ENCODE measurements at places on chromosomes 3 and 15.

GRCh38 chr15:68508485-68509189 lies 70.2 kb upstream of the CORO2B start:
- DNase-seq = no peak

DNA sequence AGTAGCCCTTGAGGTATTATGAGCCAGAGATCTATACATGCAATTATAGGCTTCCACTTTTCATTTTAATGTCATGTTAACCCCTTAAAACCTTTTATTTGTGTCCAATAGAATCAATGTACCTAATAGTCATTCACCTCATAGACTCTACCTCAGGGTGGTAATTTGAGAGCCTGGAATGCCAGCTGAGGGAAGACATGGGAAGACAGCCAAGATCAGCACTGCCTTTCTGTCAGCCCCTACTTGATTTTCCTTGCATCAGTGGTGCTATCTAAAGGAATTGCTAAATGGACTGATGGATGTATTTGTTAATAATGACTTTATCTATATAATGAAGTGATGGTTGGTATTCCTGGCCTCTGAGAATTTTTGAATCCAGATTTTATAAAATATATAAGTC lies 113.3 kb upstream of the GBE1 start:
- no peak for DNase-seq

DNA sequence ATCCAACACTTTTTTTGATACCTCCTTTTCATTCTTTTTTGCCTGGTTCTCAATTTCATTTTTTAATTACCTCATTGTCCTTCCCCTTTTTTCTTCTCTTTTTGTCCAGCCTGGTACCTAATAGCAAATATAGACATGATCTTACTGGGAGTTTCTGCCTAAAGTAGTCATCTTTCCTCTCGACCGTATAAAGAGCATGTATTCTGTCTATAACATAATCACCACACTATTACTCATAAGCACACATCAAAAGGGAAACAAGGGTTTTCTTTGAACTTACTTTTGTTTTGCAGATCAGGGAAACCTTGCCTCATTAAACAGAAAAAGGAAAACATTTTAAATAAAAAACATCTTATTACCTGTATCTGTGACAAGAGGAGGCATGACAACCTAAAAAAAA lies 33.0 kb downstream of the FAM98B start:
- DNase-seq = no peak

DNA sequence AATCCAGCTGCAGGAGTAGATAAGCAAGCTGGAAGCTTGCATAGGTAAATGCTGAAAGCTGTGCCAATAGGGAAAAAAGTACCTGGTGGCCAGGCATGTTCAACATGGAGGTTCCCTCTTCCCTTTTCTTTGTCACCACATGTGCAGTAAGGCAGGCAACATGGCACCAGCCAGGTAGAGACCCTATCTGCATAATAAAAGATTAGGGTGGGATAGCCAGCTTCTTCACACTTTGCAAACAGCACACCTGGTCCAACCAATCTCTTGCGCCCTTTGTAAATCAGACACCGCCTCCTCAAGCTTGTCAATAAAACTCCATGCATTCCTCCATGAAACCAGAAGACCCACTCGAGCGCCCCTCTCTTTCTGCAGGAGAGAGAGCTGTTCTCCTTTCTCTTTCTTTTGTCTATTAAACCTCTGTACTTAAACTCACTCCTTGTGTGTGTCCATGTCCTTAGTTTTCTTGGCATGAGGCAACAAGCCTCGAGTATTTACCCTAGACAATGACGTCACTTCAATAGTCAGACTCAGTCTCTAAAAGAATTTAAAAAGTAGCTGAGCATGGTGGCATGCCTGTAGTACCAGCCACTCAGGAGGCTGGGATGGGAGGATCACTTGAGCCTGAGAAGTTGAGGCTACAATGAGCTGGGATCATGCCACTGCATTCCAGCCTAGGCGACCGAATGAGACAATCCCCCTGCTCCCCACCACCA lies 256.3 kb downstream of the SCAPER start:
- no peak for DNase-seq

GRCh38 chr15:84976746-84977345 lies 4.8 kb upstream of the PDE8A start:
- DNase-seq = no peak

DNA sequence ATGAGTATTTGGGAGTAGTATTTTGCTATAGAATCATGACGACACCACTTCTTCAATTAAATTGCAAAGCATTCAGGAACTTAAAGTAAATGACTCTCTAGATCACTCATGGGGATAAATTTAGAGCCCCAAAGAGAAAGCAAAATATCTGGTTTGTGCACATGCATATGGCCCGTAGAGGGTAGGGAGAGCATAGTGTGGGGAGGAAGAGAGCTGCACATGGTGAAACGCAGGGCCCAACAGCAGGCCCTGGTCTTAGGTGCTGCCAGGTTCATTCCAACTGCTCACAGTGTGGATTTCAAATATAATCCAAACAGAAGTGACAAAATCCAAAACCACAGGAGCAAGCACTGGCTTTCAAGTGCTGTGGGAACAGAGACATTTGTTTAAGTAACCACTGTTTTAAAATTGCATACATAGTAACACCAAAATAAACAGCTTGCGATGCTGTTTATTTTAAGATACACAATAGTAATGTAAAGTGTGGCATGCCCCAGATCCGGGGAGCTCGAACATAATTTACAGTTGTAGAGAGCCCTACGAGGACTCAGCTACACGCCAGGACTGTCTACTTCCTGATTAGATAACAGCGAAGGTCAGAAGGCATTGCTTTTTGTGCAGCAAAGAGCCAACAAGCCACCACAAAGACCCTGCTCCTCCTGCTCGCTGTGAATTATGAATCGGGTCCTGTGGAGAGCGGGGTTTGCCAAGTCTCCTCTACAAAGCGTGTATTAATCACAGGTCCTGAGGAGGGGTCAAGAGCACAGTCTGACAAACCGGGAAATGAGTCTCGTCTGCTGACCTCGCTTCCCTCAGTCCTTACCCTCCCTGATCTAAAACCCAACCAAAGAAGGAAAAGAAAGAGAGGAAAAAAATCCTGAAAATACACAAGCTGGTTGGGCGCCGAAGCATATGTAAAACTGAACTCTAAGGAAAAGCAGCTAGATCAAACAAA lies 80.6 kb downstream of the MEIS2 start:
- DNase-seq = no peak

- DNase-seq = no peak
Measured at GRCh38 chr3:181693280-181693679, 18.4 kb upstream of the SOX2 start.

DNA sequence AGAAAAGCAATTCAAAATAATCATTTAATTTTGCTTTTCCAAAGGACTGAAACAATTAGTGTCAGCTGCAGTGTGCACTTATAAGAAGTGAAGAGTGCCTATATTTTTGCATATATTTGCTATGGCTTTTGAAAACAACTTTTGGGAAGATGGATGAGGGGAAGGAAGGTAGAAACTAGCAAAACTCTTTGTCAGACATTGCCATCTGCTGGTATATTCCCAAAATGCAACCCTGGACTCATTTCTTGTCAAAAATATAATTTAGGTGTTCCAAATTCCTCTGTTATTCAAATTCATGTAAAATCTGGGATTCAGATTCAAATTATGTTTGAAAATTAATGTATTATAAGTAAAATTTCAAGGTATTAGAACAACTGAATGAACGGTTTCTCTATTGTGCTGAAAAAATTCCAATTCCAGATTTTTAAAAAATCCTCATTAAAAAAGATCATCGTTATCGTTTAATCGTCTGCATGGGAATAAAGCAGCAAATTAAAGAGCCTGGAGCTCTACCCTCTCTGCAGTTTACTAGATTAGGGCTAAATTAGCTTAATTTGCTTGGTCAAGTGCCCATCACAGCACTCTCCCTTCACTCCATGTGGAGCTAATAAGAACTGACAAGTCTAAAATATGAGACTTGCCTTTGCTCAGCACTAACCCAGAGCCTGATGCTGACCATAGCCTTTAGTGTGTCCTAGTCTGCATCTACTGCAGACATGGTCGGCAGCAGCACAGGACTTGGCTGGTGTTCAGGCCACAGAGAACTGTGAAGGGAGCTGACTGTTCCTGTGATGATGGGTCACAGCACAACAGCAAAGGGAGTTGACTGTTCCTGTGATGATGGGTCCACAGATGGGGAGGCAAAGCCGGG lies 67.9 kb upstream of the MITF start:
- DNase-seq = no peak

DNA sequence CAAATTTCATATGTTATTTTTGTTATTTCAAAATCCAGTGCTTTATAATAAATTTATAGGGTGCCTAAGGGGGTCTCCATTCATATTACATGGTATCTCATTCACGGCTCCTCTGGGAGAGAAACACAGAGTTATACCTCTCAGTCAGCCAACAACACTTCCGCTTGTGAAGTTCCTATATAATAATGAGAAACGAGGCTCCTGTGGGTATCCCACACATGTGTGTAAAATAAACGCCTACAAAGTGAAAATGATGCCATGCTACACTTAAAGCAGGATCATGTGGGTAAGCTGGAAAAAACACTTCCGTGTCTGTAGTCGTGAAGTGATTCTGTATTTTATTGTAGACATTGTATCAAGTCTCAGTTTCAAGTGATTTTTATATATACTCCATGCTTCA lies 218.8 kb upstream of the ICE2 start:
- DNase-seq = no peak

- DNase-seq = no peak
Measured at GRCh38 chr3:46926039-46926438, 48.5 kb downstream of the PTH1R start.

- DNase-seq = peak; percentile 55
Measured at GRCh38 chr15:40762919-40763800, 708 bp upstream of the GCHFR start.

DNA sequence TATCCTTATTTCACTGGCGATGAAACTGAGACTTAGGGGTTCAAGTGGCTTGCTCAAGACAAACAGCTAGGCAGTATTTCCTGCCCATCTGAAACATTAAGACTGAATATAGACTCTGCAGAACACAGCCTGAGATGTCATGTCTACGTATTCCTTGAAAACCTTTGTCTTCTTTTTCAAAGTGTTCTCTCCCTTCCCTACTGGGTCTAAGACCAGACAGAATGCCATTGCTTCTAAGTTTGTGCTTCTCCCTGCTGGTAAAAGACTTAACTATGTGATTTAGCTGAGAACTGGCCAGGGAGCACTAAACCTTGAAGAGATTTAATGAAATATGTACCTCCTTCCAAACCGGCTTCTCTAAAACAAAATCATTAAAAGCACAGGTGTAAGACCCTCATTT lies 9.9 kb downstream of the BCL6 start:
- no peak for DNase-seq

DNA sequence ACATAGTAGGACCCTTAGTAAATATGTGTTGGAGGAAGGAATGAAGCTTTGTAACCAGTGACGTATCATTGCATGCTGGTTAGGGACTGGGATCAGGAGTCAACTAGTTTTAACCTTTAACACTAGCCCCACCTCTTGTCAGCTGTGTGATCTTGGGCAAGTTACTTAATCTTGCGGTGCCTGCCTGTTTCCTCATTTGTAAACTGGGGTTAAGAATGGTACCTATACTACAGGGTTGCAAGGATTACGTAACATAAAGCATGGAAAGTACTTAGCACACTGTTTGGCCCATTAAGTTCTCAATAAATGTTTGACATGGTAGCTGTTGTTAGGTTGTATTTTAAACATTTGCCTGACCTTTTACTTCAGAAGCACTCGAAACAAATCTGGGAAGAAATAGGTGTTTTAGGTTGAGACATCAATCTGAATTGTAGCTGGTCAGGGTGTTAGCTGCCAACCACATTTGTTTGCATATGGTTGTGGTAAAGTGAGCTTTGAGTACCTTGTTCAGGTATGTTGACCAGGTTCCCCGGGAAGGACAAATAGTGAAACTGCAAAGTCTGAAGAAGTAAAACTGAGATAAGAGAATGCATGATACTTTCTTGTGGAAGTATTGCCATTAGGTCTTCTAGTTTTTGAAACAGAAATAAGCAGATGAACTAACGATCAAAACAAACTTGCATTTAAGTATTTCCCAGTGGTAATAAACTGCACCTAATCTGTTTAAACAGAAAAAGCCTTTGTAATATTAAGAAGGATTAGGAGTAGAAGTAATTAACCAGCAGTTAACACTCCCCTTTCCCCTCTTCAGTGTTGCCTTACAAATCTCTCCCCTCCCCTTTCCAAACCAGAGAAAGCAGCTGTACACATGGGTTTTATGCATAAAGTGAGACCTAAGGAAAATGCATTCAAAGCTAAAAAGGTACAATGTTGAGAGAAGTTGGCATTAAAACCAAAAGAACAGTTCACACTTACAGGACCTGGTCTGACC lies 25.8 kb upstream of the SCAANT1 start:
- DNase-seq = no peak

DNA sequence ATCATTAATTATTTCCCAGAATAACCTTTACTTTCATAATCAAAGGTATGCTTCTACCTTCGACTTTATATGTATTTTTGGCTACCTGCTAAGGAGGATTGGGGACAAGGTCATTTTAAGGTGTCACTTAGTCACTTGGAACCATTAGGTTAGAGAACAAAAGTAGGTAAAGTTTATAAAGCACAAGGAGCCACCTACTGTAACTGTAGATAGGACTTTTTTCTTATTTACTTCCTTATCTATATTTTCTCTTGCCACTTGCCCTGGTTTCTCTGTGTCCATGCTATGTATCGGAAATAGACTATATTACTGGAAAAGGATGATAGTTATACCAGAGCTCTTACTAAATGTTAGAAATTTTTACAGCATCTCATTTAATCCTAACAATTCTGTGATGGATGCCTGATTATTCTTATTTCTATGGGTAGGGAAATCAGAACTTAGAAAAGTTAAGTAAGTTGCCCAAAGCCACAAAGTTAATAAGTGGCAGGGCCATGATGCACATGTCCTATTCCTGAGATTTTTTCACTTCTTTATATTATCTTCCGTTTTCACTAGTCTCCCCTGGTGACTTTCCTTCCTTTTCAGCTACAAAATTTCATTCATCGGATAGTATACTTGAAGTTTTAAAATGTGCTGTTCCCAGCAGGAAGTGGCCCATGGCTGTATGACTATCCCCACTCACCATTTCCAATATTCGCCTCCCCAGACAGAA lies 132.5 kb downstream of the CMSS1 start:
- no peak for DNase-seq

All from stimulated activated naive CD8-positive, alpha-beta T cell treated with anti-CD3 and anti-CD28 coated beads, Interleukin-15, amount 100 ng/mL, for 72 hours (primary cell).